ENCODE measurements at places on chromosomes 13 and 19.

GRCh38 chr19:40420766-40421765, 4.7 kb downstream of the SERTAD1 start:
- DNase-seq = peak; percentile 92

GRCh38 chr19:1807695-1808394, 4.2 kb downstream of the ATP8B3 start:
- DNase-seq = no peak

DNA sequence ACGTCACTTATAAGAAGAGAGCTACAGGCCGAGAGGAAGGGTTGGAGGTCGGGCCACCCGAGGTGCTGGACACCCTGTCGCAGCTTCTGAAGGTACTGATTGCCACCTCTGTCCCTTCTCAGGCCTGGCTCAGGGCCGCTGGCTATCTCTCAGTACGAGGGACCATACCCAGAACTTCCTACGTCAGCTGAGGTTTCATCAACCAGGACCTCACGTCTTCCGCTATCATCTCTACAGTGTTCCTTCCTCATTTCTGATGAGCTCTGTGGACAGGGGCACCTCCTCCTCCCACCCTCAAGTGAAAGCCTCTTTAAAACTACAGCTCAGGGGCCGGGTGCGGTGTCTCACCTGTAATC, 58.2 kb upstream of the USE1 start:
- no peak for DNase-seq

DNA sequence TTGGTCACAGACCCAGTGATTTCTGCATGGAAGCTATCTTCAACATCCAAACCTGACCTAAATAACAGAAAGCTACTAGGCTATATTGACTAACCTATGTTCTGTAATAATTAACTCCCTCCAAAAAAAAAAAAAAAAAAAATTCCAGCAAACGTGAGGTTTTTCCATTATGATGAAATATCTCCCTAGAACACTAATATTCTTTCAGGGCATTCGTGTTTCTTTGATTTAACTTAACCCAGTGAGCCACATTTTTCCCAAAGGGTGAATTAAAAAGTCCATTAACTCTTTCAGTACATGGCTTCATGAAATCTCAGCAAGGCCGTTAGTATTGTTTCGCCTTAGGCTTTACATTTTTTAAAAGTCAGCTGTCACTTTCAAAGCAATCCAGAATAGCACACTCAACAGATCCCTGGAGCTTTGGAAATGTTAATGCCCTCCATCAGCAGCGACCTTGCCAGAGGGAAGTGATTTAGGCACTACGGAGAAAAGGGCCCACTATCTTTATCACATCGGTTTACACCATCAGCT, 175.8 kb downstream of the DCT start:
- DNase-seq = peak; percentile 29

- DNase-seq = no peak
These were observed 26.8 kb downstream of the COG6 start for GRCh38 chr13:39682310-39682709.

DNA sequence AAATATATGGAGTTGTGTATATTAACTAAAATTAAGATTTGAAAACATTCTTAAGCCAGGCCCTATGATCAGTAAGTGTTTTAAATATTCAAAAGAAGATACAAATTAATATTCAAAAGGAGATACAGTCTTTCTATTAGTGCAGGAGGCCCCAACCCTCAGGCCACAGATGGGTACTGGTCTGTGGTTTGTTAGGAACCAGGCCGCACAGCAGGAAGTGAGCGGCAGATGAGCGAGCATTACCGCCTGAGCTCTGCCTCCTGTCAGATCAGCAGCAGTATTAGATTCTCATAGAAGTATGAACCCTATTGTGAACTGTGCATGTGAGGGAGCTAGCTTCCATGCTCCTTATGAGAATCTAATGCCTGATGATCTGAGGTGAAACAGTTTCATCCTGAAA, 232.9 kb downstream of the FOXO1 start:
- no peak for DNase-seq

GRCh38 chr19:33545217-33545981, 23.8 kb upstream of the PEPD start:
- no peak for DNase-seq

DNA sequence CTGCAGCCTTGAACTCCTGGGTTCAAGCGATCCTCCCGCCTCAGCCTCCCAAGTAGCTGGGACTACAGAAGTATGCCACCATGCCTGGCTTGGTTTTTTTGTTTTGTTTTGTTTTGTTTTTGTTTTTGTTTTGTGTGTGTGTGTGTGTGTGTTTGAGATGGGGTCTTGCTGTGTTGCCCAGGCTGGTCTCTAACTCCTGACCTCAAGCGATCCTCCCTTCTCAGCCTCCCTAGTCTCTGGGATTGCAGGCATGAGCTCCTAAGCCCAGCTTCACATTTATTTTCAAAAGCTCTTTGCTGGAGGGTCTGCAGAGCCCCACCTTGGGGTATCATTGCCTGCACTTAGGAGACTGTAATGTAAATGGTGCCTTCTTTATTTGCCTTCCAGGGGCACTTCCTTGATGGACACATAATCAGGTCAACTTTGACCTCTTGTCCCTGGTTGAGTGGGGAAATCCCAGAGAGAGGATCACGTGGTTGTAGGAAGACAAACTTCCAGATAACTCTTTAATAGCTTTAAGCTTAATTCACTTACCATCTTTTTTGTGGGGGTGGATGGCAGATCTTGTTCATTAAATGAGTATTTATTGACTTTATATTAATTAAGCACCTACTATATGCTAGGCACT, 72.9 kb upstream of the NPAS1 start:
- DNase-seq = no peak

- no peak for DNase-seq
These were observed 7.4 kb upstream of the OXGR1 start for GRCh38 chr13:97001636-97002035.

DNA sequence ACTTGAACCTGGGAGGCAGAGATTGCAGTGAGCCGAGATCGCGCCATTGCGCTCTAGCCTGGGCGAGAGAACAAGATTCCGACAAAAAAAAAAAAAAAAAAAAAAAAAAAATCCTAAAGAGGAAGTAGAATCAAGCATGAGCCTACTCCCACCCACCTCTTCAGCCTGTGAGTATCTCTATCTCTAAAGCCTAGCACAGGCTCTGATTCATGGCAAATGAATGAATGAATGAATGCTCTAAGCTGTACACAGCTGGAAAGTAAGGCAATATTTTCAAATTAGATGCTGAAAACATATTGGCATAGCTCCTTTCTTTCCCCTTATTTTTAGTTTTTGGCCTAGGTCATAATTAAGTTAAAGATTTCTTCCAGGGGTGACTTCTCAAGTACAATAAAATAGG, 35.7 kb upstream of the FAM216B start:
- DNase-seq = no peak

Data from GM23338 (cell line).